ENCODE measurements at places on chromosomes 1 and 21. TPM values are rescaled to one million over a fixed set of nuclear protein-coding genes. Genes with fewer than 3 reads are reported as not detected.
A peak's percentile ranks its signal among the peaks of the same experiment; 100 is the strongest.

TMPRSS15 gene
- total RNA-seq: not detected

- no peaks in the 10 kb centered on the region for H3K36me3 ChIP-seq
- H3K4me3 ChIP-seq: no peak overlapping the region
- H3K27me3 ChIP-seq: no peaks in the 10 kb centered on the region
- H3K27ac ChIP-seq: no peak overlapping the region
Measured at GRCh38 chr1:25523542-25523941, 19.9 kb upstream of the LDLRAP1 start.

GRCh38 chr1:21537932-21538630 lies 28.9 kb downstream of the ALPL start:
- H3K36me3 ChIP-seq: no peaks in the 10 kb centered on the region
- no peak for DNase-seq
- H3K4me3 ChIP-seq: no peak overlapping the region
- H3K27ac ChIP-seq: no peak overlapping the region
- H3K27me3 ChIP-seq: peaks cover 32% of the 10 kb centered on the region
- H3K4me1 ChIP-seq: no peaks in the 10 kb centered on the region

- H3K27me3 ChIP-seq: no peaks in the 10 kb centered on the region
- no peak overlapping the region for H3K4me3 ChIP-seq
- H3K27ac ChIP-seq: no peak overlapping the region
Measured at GRCh38 chr21:37848721-37849490, 67.4 kb downstream of the KCNJ6 start.

GORAB gene
- total RNA-seq: 10.5 TPM

KLHDC7A gene
- not detected for total RNA-seq

- peaks cover 16% of the 10 kb centered on the region for H3K4me1 ChIP-seq
- peaks cover 18% of the 10 kb centered on the region for H3K27me3 ChIP-seq
- peak overlapping the region; percentile 68 for H3K27ac ChIP-seq
- H3K36me3 ChIP-seq: no peaks in the 10 kb centered on the region
- H3K4me3 ChIP-seq: peak overlapping the region; percentile 73
- peak; percentile 93 for DNase-seq
Measured at GRCh38 chr1:40818264-40818961, 34.8 kb downstream of the KCNQ4 start.

- H3K27ac ChIP-seq: no peak overlapping the region
- H3K27me3 ChIP-seq: no peaks in the 10 kb centered on the region
- no peak for DNase-seq
Measured at GRCh38 chr1:103514920-103515503, 10.5 kb upstream of the RNPC3 start.

- no peaks in the 10 kb centered on the region for H3K27me3 ChIP-seq
- no peak for DNase-seq
Measured at GRCh38 chr1:54169068-54169467, 16.3 kb upstream of the CDCP2 start.

- H3K4me1 ChIP-seq: no peaks in the 10 kb centered on the region
- H3K4me3 ChIP-seq: no peak overlapping the region
- no peak overlapping the region for H3K27ac ChIP-seq
- no peak for DNase-seq
- H3K36me3 ChIP-seq: peaks cover 10% of the 10 kb centered on the region
- H3K27me3 ChIP-seq: no peaks in the 10 kb centered on the region
Measured at GRCh38 chr1:41766041-41766440, 152.7 kb downstream of the HIVEP3 start.

DNA sequence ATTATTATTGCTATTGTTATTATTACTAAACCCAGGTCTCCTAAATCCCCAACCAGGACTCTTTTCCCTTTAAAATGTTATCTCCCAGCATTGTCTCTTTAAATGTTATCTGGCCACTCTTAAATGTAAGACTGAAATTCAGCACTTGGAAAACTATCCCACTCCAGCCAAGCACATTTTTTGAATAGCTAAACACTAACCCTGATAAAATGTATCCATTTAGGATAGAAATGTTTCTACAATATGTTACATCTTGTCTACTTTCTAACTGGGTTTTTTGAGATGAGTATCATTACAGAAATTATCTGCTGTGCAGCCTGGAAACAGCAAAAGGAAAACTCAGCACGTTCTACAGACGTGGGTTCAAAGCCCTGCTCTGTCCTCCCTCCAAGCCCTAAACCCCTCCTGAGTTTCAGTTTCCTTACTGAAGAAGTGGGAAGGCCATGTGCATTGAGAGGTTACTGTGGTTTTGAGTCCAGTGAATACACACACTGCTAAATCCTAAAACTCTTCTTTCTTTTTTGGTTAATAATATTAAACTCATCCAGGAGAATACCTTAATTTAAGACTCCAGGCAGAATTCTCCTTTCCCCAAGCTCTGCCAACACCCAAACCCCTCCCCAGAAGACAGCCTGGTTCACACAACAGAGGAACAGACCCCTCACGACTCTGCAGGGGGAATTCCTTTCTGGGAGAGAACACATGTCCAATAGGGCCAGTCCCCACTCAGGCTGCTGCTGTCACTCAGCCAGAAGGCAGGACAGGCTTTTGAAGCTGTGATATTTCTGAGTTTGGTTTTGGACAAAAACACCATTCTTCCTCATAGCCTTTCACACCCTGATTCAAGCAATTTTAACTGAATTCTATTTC lies 41.9 kb downstream of the HIVEP3 start:
- H3K36me3 ChIP-seq: no peaks in the 10 kb centered on the region
- H3K4me1 ChIP-seq: peaks cover 23% of the 10 kb centered on the region
- H3K4me3 ChIP-seq: no peak overlapping the region

DNA sequence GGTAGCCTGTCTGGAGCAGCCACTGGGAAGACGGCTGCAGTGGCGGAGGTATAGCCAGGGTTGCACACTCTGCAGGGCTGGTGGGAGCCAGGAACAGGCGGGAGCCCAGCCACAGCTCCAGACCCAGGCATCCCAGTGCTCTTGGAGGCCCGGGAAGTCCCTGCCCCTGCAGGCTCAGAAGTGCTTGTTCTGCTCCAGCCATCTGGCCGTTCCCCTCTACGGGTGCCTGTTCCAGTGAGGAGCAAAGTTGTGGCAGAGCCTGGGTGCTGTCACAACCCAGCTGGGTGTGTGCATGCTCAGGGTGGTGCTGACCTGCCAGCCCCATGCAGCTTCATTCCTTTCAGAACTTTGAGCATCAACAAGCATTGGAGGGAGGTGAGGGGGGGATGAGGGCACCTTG lies 31.7 kb upstream of the BACE2 start:
- no peaks in the 10 kb centered on the region for H3K27me3 ChIP-seq
- no peak overlapping the region for H3K4me3 ChIP-seq
- H3K4me1 ChIP-seq: no peaks in the 10 kb centered on the region
- H3K27ac ChIP-seq: no peak overlapping the region
- H3K36me3 ChIP-seq: no peaks in the 10 kb centered on the region

TAS1R1 gene
- total RNA-seq: not detected

GRCh38 chr1:66490816-66491215 lies 43.1 kb upstream of the SGIP1 start:
- no peaks in the 10 kb centered on the region for H3K36me3 ChIP-seq
- DNase-seq: no peak
- H3K27ac ChIP-seq: no peak overlapping the region
- H3K27me3 ChIP-seq: peaks cover 6% of the 10 kb centered on the region

DNA sequence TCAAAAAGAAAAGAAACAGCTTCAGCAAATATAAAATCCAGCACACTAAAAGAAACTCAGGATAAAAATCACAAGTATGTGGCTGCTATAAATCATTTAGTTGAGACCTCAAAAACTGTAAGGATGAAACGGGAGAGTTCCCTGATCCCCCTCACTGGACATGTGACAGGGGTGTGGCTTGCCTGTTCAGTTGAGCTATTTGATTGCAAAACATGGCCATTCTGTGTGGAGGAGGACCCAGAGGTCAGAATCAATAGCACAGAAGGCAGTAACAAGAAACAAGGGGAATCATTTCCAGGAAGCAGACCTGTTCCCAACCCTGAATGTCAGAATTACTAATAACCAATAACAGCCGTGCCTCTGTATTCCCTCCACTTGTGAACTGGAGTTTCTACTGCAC lies 27.9 kb downstream of the RBM11 start:
- H3K4me3 ChIP-seq: no peak overlapping the region
- no peak for DNase-seq
- no peaks in the 10 kb centered on the region for H3K4me1 ChIP-seq

DNA sequence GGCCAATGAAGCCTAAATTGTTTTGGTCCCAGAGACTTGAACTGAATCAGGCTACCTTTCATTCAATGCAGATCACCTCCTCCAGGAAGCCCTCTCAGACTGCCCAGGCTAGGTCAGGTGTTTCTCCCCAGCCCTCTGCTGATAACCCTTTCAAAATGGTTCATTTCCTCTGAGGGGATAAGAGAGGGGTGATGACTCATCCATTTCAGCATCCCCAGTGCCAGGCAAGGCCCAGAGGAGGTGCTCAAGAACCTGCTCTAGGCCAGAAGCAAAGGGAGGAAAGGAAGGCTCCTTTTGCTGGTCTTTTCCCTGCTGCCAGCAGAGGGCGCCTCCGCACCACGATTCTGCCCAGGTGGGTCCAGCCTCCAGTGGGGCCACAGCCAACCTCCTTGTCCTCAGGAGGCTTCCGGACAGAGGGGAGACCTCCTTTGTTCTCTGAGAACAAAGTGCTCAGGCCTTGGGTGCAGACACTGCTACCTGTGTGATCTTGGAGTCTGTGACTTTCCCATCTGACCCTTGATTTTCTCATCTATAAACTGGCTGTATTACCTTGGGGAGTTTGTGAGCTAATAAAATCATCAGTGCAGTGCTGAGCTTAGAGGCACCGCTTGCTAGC lies 45.3 kb upstream of the ARHGEF10L start:
- peaks cover 10% of the 10 kb centered on the region for H3K27me3 ChIP-seq
- no peak overlapping the region for H3K27ac ChIP-seq
- H3K36me3 ChIP-seq: no peaks in the 10 kb centered on the region
- DNase-seq: peak; percentile 73
- H3K4me1 ChIP-seq: no peaks in the 10 kb centered on the region
- no peak overlapping the region for H3K4me3 ChIP-seq

- no peak overlapping the region for H3K27ac ChIP-seq
- no peaks in the 10 kb centered on the region for H3K4me1 ChIP-seq
- no peak overlapping the region for H3K4me3 ChIP-seq
- H3K27me3 ChIP-seq: no peaks in the 10 kb centered on the region
- no peaks in the 10 kb centered on the region for H3K36me3 ChIP-seq
Measured at GRCh38 chr1:238767321-238767720, 619.0 kb upstream of the CHRM3 start.

- peak; percentile 25 for DNase-seq
- H3K4me1 ChIP-seq: peaks cover 19% of the 10 kb centered on the region
- no peaks in the 10 kb centered on the region for H3K27me3 ChIP-seq
- H3K4me3 ChIP-seq: no peak overlapping the region
- no peak overlapping the region for H3K27ac ChIP-seq
Measured at GRCh38 chr1:59013276-59013927, 229.6 kb upstream of the JUN start.

- H3K4me1 ChIP-seq: peaks cover 34% of the 10 kb centered on the region
- H3K4me3 ChIP-seq: no peak overlapping the region
- H3K36me3 ChIP-seq: peaks cover 49% of the 10 kb centered on the region
- no peaks in the 10 kb centered on the region for H3K27me3 ChIP-seq
Measured at GRCh38 chr1:32307324-32307723, 15.4 kb downstream of the HDAC1 start.

DNA sequence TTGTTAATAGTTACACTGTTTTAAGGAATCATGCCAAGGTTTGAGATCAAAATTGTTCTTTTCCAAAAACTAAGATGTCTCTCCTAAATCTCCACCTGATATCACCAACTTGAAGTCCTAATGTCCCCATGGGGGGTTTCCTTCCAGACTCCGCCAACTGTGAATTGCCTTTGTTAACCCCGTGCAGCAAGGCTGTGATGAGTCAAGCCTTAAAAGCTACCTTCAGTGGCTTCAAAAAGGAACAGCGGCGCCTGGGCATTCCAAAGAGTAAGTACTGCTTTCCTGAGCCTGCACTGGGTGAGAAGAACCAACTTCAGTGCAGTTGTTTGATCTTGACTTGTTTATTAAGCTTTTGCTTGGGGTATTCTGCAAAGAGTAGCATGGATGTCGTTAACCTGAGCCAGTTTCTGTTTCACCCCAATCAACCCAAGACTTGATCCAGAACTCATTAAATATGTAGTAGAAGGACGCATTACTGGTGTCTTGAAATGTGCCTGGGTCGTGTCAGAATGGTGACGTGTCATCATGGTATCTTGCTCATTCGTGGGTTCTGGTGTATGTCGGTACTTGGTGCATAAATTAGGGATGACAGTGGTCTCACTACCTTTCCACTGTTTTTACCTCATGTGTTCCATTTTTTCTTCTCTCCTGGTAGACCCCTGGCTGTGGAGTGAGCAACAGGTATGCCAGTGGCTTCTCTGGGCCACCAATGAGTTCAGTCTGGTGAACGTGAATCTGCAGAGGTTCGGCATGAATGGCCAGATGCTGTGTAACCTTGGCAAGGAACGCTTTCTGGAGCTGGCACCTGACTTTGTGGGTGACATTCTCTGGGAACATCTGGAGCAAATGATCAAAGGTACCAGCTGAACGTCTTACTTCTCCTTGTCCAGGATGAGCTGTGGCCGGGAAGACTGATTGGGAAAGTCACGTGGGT lies 8.7 kb downstream of the ETS2 start:
- peaks cover 4% of the 10 kb centered on the region for H3K4me1 ChIP-seq
- DNase-seq: no peak
- H3K27me3 ChIP-seq: no peaks in the 10 kb centered on the region
- H3K4me3 ChIP-seq: no peak overlapping the region
- peaks cover 77% of the 10 kb centered on the region for H3K36me3 ChIP-seq
- no peak overlapping the region for H3K27ac ChIP-seq

DNA sequence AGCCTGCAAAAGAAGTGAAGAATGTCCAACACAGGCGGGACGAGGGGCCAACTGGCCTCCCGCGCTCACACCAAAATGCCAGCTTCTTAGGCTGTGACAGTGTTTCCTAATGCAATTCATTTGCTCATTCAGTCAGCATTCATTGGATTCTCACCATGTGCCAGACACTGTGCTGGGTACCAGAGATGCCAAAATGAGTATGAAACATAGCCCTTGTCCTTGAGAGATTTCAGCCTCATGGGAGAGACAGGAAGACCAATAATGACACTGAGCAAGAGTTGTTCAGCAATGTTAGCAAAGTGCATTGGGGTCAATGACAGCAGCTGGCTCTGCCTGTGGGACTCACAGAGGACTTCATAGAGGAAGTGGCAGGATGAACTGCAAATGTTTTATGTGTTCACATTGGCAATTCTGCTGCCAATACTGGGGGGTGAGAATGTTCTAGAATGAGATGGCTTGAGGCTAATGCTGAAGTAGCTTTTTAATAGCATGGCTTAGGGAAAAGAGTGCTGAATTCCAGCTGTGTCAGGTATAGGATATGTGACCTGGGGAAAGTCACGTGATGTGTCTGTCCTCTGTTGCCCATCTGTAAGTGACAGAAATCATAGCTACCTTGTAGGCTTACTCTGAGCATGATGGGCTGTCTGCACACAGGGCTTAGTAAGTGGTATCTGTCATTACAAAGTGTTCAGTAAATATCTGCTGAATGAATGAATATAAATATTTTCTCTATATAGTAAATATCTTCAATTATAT lies 58.3 kb upstream of the KIF26B start:
- H3K27me3 ChIP-seq: no peaks in the 10 kb centered on the region
- H3K4me1 ChIP-seq: no peaks in the 10 kb centered on the region
